Caco-2 (cell line): ENCODE measurements at places on chromosomes 5 and 9. TPM values are rescaled to one million over a fixed set of nuclear protein-coding genes. Genes with fewer than 3 reads are reported as not detected.

The CDH9 gene
- not detected in 2 replicates for total RNA-seq

The GM2A gene
- 27.6 and 28.0 TPM in 2 replicates for total RNA-seq

DNA sequence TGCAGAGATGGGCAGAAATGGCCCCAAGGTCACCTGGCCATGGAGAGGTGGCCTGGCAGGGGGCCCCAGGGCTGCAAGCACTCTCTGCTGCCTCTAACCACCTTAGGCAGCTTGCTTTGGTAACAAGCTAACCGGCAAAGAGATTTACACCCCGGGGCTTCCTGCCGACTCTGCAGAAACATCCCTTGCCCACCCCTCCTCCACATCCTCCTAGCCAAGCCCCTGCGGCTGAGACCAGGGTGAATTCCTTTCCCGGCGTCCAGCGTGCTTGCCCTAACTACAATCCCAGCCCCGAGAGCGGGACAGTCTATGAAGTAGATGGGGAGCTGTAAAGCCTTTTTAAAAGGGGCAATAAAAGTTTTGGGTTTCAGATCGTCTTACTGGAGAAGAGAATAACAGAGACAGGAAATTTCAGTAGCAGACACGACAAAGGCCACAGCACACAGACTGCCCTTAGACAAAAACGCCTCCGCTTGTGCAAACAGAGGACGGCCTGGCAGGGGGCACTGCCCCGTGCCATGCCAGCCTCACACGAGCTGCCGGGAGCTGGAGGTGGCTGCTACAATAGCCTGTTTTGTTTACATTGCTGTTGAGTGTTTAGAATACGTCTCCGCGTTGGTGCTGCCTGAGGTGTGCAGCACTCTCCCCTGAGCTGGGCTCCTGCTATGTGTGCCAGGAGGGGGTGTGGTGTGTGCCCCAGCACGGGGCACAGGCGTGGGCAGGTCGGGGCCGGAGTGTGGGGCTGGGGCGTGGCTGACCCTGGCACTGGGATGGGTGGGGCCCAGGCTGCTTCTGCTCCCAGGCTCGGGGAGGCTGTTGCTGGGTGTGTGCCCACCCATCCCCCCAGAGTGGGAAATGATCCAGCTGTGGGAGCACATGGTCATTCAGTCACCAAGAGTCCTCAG lies 15.3 kb downstream of the MYMK start:
- H3K27me3 ChIP-seq: no peaks in the 10 kb centered on the region
- H3K4me1 ChIP-seq: 0 out of 2 replicates have a peak, but pooled peaks cover 3% of the 10 kb centered on the region
- peak; percentile 18 for DNase-seq
- H3K27ac ChIP-seq: no peak overlapping the region

- H3K27me3 ChIP-seq: no peaks in the 10 kb centered on the region
- H3K4me1 ChIP-seq: no peaks in the 10 kb centered on the region
- no peak overlapping the region for H3K27ac ChIP-seq
- H3K4me3 ChIP-seq: no peak overlapping the region
- no peak for DNase-seq
- no peaks in the 10 kb centered on the region for H3K36me3 ChIP-seq
These were observed 262.5 kb downstream of the GOLPH3 start for GRCh38 chr5:31911291-31912265.

The IFNA21 gene
- total RNA-seq: not detected in 2 replicates

The ACSL6 gene
- total RNA-seq: 0.19 and 1.4 TPM in 2 replicates

DNA sequence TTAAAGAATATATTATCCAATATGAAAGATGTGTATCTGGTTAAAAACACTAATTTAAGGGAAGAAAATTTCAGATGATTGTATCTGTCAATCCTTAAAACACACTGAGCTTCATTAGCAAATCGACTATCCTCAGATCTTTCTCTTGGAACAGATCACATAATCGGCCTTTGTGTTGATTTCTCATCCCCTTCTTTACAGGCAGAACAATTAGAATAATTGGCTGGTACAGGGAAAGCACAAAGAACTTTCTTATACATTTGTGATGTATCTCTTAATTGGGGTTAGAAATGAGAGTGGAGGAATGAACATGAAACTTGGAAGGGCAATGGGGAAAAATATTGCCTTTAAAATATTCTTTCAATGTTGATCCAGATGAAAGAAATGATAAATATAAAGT lies 662.1 kb downstream of the TLE4 start:
- no peaks in the 10 kb centered on the region for H3K27me3 ChIP-seq
- H3K4me3 ChIP-seq: no peak overlapping the region
- H3K27ac ChIP-seq: no peak overlapping the region
- no peaks in the 10 kb centered on the region for H3K4me1 ChIP-seq
- H3K36me3 ChIP-seq: no peaks in the 10 kb centered on the region
- no peak for DNase-seq

DNA sequence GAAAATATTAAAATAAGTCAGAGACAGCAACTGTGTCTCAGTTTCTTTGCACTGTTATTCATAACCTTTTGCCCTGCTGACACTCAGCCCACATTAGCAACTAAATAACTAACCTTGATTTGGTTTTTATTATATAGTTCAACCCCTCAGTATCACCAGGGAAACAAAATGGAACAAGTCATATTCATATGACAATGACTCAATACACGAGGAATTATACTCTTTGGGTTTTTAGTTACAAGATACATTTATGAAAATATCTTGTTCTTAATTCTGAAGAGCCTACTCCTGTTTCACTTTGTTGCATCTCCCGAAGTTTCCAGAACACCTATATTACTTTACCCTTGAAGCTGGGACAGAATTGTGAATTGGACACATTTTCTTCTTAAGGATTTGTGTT lies 845.4 kb downstream of the EFNA5 start:
- no peak for DNase-seq
- peaks cover 19% of the 10 kb centered on the region; the same call in 1 of the 2 replicates for H3K4me1 ChIP-seq
- no peaks in the 10 kb centered on the region for H3K27me3 ChIP-seq
- no peak overlapping the region for H3K4me3 ChIP-seq
- no peak overlapping the region for H3K27ac ChIP-seq
- H3K36me3 ChIP-seq: no peaks in the 10 kb centered on the region

The ADGRD2 gene
- total RNA-seq: not detected in 2 replicates
